T-helper 2 cell (primary cell): ENCODE measurements at places on chromosomes 13 and 19.

DNA sequence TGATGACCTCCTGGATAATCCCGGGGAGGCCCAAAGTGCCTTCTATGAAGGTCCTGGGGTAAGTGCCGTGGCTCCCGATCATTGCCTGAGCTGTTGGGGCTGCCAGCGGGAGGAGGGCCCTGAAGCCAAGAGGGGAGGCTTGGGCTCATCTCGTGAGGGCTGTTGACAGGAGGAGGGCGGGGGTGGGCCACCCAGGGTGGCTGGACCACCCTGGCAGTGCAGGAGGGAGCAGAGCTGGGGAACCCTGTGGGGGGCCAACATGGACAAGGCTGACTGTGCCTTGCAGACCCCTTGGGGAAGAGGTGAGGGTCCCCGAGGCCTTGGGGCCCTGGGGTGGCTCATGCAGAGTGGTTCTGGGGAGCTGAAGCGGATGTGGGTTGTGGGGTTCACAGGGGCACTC is 37.4 kb upstream of the EHD2 start:
- DNase-seq = no peak

DNA sequence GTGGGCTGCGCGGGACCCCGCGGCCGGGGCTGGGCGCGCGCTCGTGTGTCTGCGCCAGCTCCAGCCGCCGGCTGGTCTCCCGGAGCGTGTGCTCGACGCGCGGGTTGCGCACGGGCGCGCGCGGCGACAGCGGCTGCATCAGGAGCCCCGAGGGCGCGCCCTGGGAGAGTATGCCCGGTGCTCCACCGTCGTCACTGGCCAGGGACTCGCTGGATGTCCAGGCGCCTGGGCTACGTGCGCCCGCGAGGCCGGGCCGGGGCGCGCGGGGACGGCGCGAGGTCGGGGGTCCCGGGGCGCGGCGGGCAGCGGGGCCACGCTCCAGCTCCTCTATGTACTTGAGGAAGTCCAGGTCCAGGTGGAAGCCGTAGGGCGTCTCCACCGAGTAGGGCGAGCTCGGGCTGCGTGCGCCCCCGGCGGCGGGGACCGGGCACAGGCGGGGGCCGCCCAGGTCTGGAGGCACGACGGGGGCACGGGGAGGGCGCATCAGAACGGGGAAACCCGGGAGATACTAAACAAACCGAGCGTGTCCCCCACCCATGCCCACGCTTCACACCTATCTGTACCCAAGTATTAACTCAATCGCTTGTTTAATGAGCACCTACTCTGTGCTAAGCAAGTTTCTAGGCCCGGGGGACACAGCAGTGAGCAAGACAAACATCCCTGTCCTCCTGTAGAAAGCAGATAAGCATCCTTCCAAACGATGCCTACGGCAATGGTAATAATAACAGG is 7.6 kb downstream of the KANK3 start:
- DNase-seq = no peak

DNA sequence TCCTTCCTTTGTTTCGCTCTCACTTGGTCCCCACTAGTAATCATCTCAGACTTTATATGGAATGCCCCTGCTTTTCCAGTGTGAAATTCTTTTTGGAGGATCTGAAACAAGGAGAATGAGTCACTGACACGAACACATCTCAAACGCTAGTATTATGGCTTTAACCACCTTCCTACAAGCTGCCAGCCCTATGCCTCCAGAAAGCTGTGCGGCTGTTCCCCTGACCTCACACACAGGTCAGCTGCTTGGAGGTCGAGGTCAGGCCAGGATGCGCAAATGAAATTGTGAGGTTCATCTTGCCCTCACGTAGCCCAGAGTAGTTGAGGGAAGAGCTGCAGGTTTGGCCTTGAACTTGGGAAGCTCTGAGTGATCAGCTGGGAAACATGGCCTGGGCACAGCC is 449.8 kb downstream of the FGF9 start:
- DNase-seq = no peak

DNA sequence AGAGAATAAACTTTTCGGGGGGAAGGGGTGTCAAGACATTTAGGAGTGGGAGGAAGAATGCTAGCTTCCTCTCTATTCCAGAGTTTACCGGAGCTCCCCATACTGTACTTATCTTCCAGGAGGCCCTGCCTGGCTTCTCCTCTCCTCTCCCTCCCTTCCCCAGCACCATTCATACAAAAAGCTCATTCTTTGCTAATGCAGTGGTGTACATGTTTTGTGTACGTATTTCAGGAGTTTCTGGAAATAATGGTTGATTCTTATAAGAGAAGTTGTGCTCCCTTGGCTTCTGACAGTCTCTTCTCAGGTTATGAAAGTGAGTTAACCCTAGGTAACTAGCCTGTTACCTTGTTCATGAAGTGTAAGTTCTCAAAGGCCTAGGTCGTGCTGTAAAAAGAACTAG is 7.1 kb downstream of the SAMD4B start:
- no peak for DNase-seq

GRCh38 chr13:77492982-77493381 is 42.5 kb upstream of the SCEL start:
- no peak for DNase-seq

GRCh38 chr19:27920774-27921173 is 1292.2 kb downstream of the UQCRFS1 start:
- no peak for DNase-seq

GRCh38 chr13:33798023-33798422 is 19.9 kb upstream of the RFC3 start:
- no peak for DNase-seq

DNA sequence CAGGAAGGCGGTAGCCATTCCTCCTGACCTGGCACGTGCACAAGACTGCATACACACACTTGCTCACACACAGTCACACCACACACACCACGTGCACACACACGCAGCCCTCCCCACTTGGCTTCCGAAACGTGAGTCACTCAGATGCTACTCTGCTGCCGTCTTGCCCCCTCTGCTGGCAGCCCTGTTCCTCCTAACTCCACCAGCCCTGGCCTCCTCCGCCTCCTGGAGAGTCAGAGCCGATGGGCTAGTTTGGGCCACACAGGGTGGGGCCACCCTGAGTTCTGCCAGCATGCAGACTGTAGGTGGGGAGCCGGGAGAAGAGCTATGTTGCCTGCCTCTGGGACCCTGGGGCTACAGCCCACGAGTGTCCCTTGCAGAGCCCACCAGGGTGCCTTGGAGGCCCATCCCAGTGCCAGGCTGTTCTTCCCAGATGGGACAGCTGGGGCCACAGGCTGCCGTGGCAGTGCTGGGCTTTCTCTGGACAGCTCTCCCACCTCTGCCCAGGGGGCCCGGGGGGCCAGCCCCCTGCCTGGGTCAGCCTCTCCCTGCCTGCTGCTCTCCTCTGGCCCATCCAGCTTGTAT is 12.1 kb downstream of the PIN1 start:
- no peak for DNase-seq

GRCh38 chr13:95723438-95723837 is 46.5 kb downstream of the DNAJC3 start:
- DNase-seq = no peak
